ENCODE measurements at places on chromosomes 3 and 15.

DNA sequence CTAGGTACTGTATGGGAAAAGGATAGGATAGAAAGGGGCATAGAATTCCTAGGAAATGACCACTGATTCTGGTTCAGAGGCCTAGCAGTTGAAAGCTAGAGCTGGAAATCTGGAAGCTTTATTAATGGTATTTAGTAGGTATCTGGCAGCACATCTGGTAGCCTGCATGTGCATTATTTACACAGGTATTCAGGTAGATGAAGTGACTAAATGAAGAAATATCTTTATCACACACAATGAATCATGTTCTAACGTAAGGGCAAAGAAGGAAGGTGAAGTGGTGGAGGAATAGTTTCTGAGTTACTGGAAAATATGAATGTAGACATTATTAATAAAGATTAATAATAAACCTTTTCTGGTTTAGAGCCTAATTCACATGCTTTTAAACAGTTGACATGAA, 119.9 kb downstream of the MBNL1 start:
- no peak for DNase-seq

DNA sequence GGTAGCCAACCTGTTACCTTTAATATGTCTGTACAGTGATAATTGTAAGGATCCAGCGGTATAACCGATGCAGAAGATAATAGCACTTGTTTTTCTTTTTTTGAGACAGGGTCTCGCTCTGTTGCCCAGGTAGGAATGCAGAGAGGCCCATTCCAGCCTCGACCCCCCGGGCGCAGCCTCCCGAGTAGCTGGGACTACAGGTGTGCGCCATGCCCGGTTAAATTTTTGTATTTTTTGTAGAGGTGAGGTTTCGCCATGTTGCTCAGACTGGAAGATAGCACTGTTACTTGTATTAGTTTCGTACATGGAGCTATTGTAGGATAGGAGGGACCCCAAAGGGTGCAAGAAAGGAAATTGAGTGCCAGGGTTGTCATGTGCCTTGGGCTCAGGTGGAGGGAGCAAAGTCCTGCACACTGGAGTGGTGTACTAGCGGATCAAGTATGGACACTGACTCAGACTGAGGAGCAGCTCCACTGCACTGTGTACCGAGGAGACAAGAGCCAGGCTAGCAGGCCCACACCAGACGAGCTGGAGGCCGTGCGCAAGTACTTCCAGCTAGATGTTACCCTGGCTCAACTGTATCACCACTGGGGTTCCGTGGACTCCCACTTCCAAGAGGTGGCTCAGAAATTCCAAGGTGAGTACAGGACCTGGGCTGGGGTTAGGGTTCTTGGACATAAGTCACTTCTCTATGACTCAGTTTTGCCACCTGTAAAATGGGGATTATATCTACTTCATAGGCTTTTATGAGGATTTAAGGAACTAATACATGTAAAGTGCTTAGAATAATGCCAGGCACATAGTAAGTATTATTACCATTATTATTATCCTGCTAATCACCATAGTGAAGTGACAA, 1.0 kb downstream of the OGG1 start:
- DNase-seq = no peak

DNA sequence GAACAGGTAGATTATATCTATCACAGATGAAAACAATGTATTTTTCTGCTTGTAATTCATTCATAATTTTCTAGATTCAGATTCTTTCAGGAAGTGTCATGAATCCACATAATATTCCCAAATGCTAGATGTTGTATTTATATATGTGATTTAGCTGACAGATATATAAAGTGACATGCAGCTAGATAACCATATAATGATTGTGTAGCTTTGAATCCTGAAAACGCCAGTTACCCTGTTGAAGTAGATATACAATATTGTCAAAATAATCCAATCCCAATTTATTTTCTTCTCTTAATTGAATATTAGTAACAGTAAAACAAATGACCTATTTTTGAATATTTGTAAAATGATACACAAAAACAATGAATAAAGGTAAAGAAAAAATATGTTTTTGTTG, 738.4 kb downstream of the CADM2 start:
- no peak for DNase-seq

DNA sequence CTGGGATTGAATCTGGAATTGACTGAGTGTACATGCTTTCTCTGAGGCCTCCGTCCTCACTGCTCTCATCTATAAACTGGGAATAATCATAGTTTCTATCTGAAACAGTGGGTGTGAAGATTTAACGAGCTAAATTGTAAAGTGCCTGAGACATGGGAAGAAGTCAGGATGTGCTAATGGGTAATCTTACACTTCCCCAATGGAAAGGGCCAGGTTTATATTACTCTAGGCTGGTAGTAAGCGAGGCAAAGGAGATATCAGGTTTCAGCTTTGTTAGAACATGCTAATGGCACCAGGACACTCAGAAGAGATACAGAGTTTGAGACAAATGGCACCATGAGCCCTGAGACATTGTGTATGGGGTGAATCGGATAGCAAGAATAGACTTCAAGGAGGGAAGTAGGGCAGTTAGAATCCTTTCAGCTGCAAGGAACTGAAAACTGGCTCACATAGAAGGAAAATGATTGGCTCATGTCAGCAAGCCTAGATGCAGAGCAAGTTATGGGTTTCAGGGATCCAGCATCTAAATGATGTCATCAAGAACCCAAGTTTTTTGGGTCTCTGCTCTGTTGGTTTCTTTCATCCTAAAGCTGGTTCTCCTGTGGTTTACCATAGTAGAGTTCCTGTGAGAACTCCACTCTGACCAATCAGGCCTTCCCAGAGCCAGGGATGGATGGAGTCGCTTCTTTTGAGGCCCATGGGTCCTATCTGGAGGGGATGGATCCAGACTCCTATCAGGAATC, 21.8 kb downstream of the FLNB start:
- no peak for DNase-seq

DNA sequence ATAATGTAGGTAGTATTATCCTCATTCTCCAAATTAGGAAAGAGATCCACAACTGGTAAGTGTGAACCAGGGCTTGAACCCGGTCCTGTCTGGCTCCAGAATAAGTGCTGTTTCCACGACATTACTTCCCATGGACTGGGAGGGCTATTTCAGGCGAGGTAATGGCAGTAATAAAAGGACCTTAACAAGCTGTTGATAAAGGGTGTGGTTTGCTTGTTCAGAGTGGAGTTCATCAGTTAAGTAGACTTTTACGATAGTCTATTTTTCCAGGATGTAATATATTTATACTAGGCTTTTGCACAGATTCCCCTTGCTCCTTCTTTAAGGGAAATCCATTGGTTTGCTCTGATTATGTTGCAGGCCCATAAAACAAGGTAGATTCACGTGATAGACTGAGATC, 88.4 kb upstream of the TNFAIP8L3 start:
- no peak for DNase-seq

GRCh38 chr3:131494706-131495105, 8.1 kb downstream of the MRPL3 start:
- DNase-seq = no peak

GRCh38 chr3:184771301-184772127, 40.5 kb upstream of the VPS8 start:
- no peak for DNase-seq

GRCh38 chr3:169171739-169172138, 491.8 kb downstream of the MECOM start:
- no peak for DNase-seq

- no peak for DNase-seq
These were observed 3.9 kb upstream of the DPP8 start for GRCh38 chr15:65521350-65521749.

DNA sequence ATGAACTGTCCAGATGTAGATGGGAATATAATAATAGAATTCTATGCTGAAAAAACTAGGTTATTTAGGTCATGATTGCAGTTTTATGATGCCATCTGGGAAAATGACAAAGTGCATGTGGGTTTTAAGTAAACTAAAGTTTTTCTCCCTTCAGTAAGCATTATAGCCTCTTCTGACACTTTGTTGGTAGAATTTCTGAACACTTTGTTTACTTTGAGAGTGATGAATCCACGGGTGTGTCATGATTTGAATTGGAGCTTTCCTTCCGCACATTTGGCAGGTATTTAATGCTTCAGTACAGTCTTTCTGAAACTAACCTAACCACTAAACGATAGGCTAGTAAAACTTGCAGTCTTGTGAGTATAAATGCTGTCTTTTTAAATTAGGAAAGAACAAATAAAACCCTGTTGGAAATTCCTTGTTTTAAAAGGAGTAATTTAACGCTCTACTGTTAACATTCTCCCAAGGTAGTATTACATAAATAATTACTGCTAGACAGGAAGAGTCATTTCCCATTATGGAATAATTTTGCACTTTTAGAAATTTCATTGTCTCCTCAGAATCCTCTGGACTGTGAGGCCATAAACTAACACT, 7.0 kb downstream of the FILIP1L start:
- no peak for DNase-seq

DNA sequence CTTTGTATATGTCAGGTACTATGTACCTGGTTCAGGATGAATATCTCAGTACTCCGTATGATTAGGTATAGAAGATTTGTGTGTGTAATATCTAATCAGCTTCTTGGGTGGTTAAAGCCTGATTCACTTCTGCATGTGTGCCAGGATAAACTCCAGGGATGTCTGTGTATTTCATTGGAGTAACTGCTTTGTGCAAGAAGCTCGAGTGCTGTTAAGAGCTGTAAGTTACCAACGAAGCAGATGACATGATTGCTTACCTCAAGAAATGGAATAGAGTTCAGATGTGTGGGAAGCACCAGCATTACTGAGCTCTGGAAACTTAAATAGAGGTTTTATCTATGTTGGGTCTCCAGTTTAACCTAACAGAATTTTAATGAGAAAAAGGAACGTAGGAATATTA, 23.7 kb downstream of the FAM98B start:
- DNase-seq = no peak

- no peak for DNase-seq
These were observed 209.5 kb downstream of the MECOM start for GRCh38 chr3:169454060-169454317.

DNA sequence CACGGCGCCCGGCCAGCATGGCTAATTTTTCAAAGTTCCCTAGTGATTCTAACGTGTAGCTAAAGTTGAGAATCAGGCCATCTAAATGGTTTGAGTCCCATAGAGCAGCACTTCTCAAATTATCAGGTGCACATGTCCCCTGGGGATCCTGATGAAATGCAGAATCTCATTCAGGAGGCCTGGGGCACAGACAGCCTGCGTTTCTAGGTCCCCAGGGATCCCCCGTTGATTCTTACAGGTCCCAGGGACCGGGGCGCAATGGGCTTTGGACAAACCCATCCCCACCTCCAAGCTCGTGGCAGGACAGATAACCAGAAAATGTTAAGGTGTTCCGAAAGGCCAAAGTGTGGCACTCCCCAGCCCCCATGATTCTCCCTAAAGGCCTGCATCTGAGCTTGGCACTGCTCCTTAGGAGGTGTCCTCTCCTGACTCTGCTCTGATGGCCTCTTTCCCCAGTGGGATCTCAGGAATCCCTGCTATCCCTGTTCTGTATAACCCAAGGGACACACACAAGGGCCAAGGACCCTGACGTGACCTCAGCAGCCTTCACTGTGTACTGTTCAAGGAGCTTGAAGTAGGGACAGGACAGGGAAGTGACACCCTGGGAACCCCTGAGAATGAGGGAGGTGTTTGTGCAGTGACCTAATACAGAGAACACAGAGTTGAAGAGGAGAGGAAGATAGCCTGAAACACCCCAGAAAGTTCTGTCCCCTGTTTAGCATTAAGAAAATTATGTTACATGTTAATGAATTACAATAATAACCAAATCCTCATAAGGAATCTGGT, 8.0 kb downstream of the LRRK1 start:
- no peak for DNase-seq

GRCh38 chr3:183809270-183809669, 16.1 kb downstream of the MAP6D1 start:
- DNase-seq = no peak

DNA sequence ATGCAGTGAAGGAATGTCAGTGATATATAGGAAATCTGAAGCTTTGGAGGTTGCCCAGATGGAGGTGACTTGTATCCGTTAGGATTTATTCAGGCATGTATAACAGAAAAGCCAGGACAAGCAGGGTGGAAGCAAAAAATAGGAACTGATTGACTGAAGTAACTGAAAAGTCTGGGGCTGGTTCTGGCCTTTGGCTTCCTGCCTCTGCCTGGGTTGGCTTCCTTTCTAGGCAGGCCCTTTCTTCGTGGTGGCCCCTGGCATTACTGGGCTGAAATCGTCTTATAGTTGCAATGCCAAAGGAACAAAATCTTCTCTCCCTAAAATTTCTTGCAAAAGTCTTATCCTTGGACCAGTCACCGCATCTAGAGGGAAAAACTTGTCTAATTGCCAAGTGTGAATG, 386.1 kb downstream of the PTPRG start:
- DNase-seq = no peak

DNA sequence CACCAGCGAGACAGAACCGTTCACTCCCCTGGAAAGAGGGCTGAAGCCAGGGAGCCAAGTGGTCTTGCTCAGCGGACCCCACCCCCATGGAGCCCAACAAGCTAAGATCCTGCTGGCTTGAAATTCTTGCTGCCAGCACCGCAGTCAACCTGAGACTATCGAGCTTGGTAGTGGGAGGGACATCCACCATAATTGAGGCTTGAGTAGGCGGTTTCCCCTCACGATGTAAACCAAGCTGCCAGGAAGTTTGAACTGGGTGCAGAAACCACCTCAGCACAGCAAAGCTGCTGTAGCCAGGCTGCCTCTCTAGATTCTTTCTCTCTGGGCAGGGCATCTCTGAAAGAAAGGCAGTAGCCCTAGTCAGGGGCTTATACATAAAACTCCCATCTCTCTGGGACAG, 151.0 kb downstream of the MBNL1 start:
- DNase-seq = no peak

DNA sequence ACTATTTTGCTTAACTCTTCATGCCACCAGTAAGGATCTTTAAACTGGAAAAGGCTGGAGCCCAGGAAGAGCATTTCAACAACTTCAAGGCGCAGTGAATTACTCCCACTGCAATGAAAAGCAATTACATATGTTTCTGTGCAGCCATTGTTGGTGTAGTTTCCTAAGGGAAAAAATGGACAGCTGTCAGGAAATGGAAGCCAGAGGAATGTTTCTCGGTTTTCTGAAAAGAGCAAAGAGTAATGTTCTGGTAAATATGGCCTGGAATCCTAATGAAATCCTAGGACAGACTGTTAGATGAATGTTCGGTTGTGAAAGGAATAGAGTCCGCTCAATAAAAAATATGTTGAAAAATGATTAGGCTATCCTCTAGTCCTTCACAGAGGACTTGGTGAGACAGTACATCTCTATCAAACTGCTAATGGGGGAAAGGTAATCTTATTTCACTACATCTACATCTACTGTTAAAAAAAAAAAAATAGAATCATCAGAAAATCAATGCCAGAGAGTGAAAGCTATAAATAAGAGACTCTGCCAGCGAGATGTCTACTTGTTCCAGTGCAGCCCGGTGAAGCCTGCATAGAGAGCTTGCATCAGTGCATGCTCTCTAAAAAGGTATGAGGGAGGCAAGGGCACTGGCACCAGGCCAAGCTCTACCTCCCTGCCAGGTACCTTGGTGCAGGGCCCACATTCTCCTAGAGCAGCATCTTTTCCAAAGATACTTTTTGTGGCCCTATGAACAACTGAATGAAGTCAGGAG, 68.2 kb upstream of the TJP1 start:
- no peak for DNase-seq

GRCh38 chr15:40796041-40796440, 10.8 kb upstream of the ZFYVE19 start:
- DNase-seq = no peak

GRCh38 chr3:186493525-186494255, 50.5 kb downstream of the CRYGS start:
- no peak for DNase-seq

- no peak for DNase-seq
These were observed 208.0 kb downstream of the MECOM start for GRCh38 chr3:169455472-169455871.

GRCh38 chr3:15215996-15216395, 9.9 kb downstream of the CAPN7 start:
- DNase-seq = no peak
